ENCODE measurements at places on chromosomes 12 and 14.

DNA sequence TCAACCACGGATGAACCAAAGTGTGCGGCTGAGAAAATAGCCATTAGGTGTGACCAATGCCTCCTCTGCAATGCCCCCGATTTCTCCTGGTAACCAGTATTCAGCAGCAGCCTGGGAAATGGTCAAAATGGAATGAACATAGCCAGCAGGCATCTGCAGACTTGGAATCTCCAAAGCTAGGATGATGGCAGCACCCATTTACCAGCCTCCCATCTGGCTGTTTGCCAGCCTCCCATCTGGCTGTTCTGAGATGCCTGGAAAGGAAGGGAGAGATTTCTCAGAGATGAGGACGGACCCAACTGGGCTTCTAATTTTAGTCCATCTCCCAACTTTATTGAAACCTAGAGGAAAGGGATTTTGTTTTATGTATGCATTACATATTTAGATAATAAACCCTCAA lies 16.2 kb downstream of the CLMN start:
- DNase-seq: no peak

GRCh38 chr14:51240804-51241380 lies 845 bp downstream of the TMX1 start:
- DNase-seq: no peak

DNA sequence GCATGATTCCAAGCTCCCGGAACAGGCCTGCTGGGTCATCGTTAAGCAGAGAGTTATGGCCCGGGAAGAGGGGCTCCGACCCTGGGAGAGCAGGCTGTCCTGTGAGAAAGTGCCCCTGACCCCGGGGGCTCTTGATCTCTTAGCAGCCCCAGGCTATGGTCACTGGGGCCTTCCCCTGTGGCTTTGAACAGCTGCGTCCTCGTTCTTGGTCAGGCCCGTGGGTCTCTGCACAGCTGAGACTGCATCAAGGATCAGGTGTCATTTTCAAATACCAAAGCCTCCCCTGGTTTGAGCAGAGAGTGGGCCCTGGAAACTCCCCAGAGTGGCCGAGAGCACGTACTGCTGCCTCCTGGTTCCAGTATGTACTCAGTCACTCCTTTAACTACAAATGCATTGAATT lies 114.8 kb downstream of the ESRRB start:
- no peak for DNase-seq

DNA sequence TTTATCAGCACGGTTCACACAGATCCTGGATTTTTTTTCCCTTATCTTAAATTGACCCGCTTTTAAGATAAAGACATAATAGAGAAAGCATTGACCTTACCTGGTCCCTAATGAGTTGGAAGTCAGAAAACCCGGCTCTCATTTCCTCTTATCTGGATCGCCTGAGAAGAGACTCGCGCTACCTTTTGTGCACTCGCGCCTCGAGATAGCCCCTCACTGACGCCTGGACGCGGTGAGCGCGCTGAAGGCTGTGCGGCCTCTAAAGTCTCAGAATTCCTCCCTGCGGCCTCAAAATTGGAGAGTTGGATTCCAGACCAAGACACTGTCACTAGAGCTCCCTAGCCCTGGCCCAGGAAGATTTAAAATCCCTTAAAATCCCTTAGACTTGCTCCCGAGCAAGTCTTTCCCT lies 7.0 kb downstream of the NKX2-1 start:
- DNase-seq: no peak

DNA sequence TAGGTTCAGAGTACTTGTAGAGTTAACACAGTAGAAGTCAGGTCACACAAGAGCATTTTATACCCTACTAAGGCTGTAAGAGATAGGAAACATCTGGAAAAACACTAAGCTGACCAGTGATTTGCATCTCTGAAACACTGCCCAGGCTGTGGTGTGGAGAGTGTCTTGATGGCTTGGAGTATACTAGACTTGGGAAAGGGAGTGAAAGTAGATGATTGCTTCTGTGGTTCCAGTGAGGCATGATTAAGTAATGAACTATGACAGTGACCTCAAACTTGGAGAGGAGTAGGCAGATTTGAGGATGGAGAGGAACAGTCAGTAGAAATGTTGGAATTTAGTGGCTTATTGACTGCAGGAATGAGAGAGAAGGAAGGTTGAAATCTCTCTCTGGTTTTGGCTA lies 201.2 kb downstream of the FLRT2 start:
- DNase-seq: no peak

GRCh38 chr12:99066726-99067125 lies 421.6 kb downstream of the APAF1 start:
- no peak for DNase-seq

DNA sequence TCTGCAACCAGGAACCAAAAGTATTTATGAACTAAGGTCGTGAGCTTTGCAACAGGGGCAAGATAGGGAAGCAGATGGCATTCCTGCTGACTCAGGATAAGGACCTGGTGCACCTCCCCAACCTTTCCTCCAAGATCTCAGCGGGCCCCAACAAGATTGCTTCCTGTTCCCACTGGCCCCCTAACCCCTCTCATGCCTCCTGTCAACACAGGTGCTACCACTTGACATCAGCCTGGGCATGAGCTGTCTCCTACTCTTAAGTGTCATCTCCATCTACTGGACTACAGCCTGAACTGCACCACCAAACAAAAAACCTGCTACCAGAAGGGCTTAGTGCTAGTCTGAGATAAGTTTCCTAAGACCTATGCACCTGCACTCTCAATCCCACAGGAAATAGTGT lies 32.7 kb downstream of the MED6 start:
- DNase-seq: peak; percentile 84

- DNase-seq: no peak
Measured at GRCh38 chr14:50936016-50936340, 8.3 kb downstream of the PYGL start.

- DNase-seq: no peak
Measured at GRCh38 chr12:111467092-111467856, 61.6 kb downstream of the SH2B3 start.

DNA sequence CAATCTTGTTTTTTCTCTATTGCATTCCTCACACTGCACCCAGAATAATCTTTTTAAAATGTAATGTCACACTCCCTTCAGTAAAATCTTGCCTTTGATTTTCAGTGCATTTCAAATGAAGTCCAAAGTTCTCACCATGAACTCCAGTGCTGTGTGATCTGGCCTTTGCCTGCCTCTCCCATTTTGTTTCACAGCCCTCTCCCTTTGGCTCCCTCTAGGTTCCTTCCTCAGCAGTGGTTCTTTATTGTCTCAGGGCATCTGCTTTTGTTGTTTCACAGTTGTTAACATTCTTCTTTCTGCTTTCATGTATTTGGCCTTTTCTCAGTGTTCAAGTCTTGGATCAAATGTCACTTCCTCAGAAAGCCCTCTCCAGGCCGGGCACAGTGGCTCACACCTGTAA lies 84.5 kb upstream of the AMN1 start:
- no peak for DNase-seq

GRCh38 chr12:28294300-28294699 lies 104.0 kb downstream of the CCDC91 start:
- DNase-seq: peak; percentile 71

- no peak for DNase-seq
Measured at GRCh38 chr14:29311983-29312382, 545.4 kb downstream of the FOXG1 start.

DNA sequence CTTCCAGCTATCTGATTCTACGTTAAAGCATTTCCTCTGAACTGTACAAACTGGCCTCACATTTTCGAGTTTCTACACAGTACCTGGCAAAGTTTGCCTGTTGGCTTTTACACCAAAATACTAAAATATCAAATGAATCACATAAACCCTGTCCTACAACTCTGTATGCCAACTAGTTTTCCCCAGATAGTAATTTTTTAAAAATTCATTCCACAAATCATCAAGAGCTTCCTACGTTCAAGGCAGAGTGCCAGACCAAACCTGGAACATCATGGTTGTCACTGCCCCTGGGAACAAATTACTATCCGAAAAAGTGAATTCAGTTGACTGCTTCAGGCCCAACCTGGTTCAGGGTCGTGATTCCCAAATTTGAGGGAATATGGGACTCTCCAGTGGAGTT lies 2.1 kb downstream of the TMEM30B start:
- no peak for DNase-seq

DNA sequence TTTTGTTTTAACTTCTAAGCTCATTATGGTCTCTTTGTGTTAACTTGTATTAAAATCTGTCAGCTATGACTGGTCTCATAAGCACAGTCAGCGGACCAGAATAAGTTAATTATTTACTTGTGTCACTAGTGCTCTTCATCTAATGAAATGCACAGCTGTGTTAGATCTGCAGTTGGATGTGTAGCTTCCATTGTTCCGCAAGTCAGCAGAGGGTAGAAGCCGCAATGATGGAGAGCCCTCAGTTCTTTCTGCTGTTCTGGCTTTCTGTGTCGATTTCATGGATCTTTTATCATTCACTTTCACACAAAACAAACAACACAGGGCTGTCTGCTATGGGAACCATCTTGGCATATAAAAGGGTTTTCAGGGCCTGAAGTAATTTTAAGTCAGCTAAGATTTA lies 89.3 kb upstream of the RFX4 start:
- no peak for DNase-seq
